SK-N-DZ (cell line): ENCODE measurements at places on chromosomes 4 and X.

DNA sequence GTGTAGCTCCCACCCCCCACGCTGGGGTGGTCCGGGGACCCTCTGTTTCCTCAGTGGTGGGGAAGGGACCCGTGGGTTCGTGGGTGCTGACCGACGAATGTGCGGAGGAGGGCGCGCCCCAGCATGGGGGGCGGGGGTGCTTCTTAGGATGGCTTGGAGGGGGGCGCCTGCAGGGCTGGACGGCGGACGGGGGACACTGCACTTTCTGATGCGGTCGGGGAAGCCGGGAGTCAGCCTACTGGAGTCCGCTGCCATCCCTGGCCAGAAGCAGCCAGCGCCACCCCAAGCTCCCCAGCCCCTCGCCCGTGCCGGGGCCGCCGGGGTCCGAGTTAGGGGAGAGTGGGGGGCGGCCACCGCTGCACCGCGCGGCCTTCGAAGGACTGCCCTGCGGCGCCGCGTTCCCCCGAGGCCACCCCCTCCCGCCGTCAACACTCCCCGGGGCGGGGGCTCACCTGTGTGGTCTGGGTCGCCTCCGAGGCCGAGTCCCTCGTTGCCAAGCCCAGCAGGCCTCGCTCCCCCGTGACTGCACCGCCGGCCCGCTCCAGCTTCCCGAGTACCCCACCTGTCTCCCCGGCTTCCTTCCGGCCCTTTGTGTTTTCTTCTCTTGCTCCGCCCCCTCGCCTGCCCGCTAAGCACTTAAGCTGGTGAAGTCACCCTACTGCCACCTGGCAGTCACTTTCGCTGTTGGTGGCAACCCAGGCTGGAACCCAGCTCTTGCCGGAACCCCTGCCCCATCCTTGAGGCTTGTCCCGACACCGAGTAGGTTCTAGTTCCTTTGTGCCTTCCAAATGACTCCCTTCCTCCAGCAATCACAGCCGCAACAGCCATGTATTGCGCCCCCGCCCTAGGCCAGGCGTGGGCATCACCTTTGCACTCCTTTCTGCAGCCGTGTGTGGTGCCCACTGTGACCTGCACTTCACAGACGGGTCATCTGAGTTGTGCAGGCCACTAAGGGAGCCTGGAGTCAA is at the start of gene OCIAD2:
Gene OCIAD2 (minus strand): TSS at position 569 of the 968 bp plus-strand sequence. CDS start 2,225 bp downstream, outside the sequence.
- DNase-seq: peak; percentile 70

GRCh38 chr4:39304651-39305050 is 61.5 kb downstream of the RFC1 start:
- DNase-seq: no peak

DNA sequence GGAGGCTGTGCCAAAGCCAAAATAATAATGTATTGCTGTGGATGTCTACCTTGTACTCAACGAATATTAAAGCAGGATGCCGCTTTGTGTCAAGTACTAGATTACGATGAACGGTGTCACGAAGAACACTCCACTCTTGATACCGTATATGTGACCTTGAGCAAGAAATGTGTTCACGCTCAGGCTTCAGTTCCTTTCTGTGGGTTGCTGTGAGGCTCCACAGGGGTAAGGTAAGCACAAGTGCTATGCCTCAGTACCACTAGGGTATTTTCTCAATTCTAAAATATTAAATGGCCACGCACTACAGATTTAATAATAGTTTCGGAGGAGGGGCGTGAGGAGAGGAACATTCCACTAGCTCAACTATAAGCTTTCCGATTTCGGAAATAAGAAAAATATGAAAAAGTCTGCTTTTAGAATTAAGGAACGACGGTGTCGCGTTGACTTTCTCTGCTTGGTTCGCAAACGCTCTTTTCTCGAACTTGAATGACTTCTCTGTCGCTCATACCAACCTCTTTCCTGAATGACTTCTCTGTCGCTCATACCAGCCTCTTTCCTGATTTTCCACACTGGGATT is 607 bp upstream of the SCOC start:
- peak; percentile 39 for DNase-seq

- no peak for DNase-seq
These were observed 28.6 kb downstream of the IDS start for GRCh38 chrX:149476513-149476912.

DNA sequence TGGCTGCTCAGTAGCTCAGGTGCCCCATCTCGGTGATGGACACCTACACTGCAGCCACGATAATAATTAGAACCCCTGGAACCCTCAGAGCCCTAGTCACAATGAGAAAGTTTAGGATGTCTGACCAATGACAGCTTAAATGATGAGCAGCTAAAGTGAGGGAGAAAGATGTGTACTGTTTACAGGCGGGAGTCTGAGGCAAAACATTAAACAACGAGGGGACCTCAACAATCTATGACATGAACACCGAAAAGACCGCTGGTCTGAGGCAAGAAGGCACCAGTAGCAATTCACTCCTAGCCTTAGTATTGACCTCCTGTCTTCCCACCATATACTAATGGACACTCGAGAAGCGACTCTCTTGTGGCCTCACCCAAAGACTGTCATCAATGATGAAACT is 369.5 kb upstream of the SMIM31 start:
- no peak for DNase-seq

DNA sequence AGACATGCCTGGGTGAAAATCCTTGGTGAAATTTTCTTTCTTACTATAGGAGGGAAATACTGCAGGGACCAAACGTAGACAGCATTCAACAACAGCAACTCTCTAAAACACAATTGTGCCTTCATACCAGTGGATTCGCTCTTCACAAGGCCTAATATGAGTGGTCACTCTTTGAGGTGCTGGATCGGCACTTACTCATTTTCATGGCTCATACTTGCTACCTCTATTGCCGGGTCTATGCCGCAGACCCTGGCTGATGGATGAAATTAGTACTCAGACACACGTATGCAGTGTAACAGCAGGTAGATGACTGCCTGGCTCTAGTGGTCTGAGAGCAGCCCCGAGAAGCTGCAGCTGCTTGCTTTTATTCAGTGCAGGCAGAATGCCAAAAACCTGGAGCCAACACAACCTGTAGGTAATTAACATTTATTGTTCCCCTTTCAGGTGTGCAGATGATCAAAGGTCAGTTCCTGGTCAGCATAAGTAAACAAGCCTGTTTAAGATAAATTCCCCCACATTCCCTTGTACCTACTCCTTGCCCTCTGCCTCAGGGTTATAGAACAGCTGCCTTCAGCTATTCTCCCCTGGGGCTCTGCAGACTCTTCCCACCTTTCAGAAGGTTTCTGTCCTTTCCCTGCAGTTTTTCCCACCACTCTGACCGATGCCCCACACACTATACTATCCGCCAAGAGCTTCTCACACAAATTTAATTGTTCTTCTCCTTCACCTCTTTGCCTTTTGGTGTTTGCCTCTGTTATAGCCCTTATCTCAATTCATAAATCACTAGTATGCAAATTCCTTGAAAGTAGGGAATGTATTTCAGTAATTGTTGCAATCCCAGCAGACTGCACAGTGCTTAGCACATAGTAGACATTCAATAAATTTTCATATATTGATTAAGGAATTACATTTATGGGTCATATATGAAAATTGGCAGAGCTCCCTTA is 210.0 kb downstream of the SPANXN3 start:
- DNase-seq: no peak

DNA sequence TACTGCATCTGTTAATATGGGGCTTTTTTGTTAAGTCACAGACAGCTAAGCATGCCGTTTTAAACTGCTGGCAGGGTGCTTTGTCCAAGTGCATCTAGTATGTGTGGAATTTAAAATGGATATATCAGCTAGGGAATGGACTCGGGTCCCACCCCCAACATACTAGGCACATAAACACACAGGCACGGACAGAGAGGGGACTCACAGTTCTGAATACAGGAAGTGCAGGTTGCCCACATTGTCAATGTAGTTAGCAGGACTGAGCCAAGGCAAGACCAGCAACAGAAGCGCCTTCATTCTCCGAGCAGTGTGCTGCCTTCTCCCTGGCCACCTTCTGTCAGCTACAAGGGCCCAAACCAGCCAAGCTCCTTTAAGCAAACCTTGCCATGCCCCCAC is 33.6 kb downstream of the LNX1 start:
- DNase-seq: no peak

DNA sequence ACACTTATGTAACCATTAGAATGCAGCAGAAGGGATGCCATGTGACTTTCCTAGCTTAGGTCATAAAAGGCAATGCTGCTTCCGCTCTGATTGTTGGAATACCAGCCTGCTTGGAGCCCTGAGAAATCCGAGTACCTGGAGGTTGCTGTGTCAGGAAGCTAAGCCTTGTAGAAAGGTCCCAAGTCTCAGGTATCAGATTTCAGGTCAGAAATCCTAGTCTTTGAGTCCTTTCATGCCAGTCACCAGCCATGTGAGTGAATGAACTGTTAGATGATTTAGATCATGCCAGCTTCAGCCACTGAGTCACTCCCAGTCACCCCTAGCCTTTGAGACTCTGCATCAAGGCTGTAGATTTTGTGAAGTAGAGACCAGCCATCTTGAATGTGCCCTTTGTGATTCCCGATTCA is 23.5 kb downstream of the RAP1GDS1 start:
- peak; percentile 45 for DNase-seq

- DNase-seq: no peak
These were observed 87.5 kb upstream of the RBPJ start for GRCh38 chr4:26233350-26233749.

GRCh38 chr4:55668449-55668848 is 32.4 kb upstream of the NMU start:
- no peak for DNase-seq

GRCh38 chrX:105758754-105759153 is 63.6 kb upstream of the NRK start:
- no peak for DNase-seq

- no peak for DNase-seq
These were observed 21.2 kb downstream of the PPAT start for GRCh38 chr4:56414135-56414670.

DNA sequence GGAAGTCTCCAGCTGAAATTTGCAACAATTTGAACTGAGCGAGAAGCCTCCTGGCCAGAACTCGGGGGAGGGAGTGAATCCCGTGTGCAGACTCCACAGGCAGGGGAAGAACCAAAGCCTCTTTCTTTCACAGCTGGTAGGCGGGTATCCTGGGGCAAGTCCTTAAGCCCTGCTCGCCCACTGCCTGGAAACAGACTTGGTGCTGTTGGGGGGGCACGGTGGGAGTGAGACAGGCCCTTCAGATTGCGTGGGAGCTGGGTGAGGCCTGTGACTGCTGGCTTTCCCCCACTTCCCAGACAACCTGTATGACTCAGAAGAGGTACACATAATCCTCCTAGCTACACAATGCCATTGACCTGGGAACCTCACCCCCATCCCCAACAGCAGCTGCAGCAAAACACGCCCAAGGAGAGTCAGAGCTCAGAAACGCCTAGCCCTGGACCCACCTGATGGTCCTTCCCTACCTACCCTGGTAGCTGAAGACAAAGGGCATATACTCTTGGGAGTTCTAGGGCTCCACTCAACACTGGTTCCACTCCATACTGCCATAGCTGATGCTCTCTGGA is 22.4 kb upstream of the RLIM start:
- DNase-seq: no peak

DNA sequence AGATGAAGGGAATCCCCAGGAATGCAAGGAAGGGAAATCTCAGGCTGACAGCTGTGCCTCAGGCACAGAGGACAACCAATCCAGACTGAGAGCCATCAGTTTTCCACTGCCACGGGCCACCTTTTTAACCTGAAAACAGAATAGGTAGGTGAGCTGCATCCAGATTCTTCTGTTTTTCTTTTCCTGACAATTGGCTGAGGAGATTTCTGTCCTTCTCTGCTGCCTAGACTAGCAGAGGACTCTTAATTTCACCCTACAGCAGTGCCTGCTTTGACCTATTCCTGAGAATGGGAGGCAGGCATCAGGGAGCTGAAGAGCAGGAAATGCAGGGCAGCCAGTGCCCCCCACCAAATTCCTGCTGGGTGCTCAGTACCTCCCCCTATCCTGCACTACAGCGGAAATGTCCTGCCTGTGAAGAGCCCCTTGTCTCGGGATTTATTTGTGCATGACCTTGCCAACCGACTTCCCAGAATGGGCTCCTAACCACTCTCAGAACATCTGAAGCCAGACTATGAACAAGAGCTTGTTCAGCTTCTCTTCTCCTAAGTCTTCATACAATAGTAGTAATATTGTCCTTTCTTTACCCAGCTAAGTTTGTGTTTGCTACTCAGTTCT is 65.1 kb downstream of the CASK start:
- DNase-seq: no peak

- no peak for DNase-seq
These were observed 486 bp downstream of the ABLIM2 start for GRCh38 chr4:8157944-8158709.

GRCh38 chr4:76755756-76756155 is 142.2 kb downstream of the SOWAHB start:
- no peak for DNase-seq

DNA sequence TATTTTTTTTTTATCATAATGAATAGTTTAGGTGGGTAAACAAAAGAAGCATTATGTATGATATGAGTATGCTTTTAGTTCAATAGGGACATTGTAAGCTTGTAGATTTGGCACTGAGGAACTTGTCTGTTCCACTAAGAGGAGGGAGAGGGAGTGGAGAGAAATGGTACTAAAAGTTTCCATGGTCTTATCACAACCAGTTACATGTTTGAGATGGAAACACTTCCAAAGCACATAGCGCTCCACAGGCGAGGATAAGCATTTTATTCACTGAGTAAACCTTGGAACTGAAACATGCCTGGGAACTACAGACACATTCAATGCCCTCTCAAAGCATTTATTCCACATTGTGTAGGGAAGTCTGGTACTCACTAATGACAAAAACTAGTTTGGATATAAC is 15.5 kb downstream of the MYOZ2 start:
- no peak for DNase-seq

- no peak for DNase-seq
These were observed 12.0 kb upstream of the WDR19 start for GRCh38 chr4:39170301-39170700.

- no peak for DNase-seq
These were observed 132.5 kb upstream of the INTU start for GRCh38 chr4:127500242-127500641.

- no peak for DNase-seq
These were observed 55.5 kb downstream of the PJA1 start for GRCh38 chrX:69109706-69110105.

DNA sequence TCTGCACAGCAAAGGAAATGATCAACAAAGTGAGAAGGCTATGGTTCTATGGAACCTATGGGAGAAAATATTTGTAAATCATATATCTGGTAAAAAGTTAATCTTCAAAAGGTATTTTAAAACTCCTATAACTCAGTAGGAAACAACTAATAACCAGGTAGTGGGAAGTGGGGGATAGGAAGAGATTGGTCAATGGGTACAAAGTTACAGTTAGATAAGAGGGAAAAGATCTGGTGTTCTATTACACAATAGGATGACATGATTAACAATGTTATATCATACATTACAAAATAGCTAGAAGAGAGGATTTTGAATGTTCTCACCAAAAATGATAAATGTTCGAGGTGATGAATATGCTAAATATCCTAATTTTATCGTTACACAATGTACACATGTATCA is 46.3 kb downstream of the NDNF start:
- no peak for DNase-seq

DNA sequence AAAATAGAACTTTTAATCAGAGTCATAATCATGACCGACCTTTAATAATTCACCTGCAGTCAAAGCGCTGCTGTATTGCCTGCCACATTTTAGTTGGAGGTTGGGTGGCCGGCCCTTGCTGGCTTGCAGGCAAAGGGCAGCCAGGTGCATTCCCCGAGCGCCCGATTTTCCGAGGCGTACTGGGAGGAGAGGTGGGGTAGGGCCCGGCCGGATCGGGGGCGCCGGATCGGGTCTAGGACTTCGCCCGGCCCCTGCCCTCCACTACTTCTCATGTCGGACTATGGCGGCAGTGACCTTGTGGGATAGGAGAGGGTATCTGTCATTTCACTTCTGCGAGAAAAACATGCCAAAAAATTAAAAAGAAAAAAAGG is 2.5 kb upstream of the RS1 start:
- DNase-seq: no peak
